Aortic smooth muscle cell (primary cell): ENCODE measurements at places on chromosomes 11 and 22. TPM values are rescaled to one million over a fixed set of nuclear protein-coding genes. Genes with fewer than 3 reads are reported as not detected.

Gene MMP8
- total RNA-seq = not detected in 2 replicates

Gene OR5B21
- not detected in 2 replicates for total RNA-seq

Gene RCOR2
- 1.1 and 2.0 TPM in 2 replicates for total RNA-seq

Gene TBC1D10A
- total RNA-seq = 7.0 and 8.5 TPM in 2 replicates

Gene GAB4
- total RNA-seq = not detected in 2 replicates

Gene OR5T1
- total RNA-seq = not detected in 2 replicates

Gene PRR33
- not detected in 2 replicates for total RNA-seq

Gene IL17REL
- total RNA-seq = not detected in 2 replicates

Gene MAJIN
- not detected in 2 replicates for total RNA-seq

Gene LIF
- total RNA-seq = 13.5 and 49.1 TPM in 2 replicates

Gene DDTL
- total RNA-seq = 0.62 and 0.92 TPM in 2 replicates

Gene CRYBB3
- total RNA-seq = not detected in 2 replicates

Gene EMID1
- not detected in 2 replicates for total RNA-seq
